BJ (cell line): ENCODE measurements at places on chromosomes 16 and 17.

DNA sequence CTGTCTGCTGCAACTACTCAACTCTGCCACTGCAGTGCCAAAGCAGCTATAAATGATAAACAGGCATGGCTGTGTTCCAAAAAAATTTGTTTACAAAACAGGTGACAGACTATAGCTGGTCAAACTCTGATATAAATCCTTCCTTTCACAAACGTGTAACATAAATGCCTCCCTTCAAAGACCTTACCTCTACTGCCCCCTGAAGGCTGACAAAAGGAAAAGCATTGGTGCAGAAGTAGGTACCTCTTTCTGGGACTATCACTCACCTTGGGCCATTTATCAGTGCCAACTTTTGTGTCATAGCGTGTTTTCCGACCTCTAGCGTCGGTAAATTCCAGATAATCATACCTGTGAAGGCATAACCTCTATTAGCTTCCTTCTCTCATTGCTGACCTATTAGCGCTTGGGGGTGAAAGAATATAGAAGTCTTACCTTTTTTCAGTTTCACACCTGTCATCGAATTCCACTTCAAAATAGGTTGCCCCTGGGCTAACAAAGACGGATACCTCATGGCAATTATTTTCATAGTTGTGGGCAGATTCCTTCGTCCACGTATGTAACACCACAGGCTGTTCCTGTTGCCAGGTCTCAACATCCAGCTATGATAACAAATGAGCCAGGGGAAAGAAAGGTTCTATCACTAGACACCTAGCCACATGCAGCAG, 67.9 kb downstream of the ZZEF1 start:
- DNase-seq = no peak

GRCh38 chr17:4951486-4951885, 567 bp downstream of the ENO3 start:
- no peak for DNase-seq

DNA sequence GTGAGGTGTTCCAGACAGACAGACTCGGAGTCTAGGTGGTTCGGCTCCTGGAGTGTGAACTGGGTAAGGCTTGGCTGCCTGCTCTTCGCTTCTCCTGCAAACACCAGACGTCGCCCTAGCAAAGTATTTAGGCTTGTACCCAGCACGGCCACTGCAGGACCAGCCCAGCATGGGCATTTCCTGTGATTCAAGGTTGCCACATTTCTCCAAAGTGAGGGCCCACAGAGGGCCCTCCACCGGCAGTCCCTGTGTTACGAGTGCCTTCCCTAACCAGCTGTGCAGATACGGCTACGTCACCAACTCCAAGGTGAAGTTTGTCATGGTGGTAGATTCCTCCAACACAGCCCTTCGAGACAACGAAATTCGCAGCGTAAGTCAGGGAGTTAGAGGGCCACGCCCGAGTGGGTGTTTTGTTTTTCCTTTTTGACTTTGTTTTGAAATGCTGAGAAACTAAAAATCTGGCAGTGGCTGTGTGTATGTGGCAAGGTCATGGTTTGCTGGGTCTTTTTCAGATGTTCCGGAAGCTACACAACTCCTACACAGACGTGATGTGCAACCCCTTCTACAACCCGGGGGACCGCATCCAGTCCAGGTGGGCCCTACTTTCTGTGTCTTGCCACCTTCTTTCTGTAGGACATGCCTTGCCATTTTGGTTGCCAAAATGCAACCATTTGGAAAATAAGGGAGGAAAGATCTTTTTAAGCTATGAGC, 2.6 kb downstream of the TRAPPC2L start:
- DNase-seq = no peak

- DNase-seq = no peak
These were observed 14.6 kb downstream of the ANKRD40 start for GRCh38 chr17:50693036-50693682.

- no peak for DNase-seq
These were observed 5.9 kb upstream of the MYO15A start for GRCh38 chr17:18102640-18103039.

- DNase-seq = no peak
These were observed 3.3 kb downstream of the ZNF652 start for GRCh38 chr17:49358641-49359247.

- DNase-seq = no peak
These were observed 3.9 kb downstream of the NLRP1 start for GRCh38 chr17:5580367-5580766.

GRCh38 chr16:69465083-69465721, 40.8 kb downstream of the CYB5B start:
- DNase-seq = no peak

GRCh38 chr16:35506898-35507194, 2047.4 kb downstream of the TP53TG3F start:
- DNase-seq = no peak

- no peak for DNase-seq
These were observed 468.3 kb downstream of the SLC39A11 start for GRCh38 chr17:72624226-72624625.

- peak; percentile 32 for DNase-seq
These were observed 127.1 kb upstream of the HS3ST3A1 start for GRCh38 chr17:13728781-13729180.

DNA sequence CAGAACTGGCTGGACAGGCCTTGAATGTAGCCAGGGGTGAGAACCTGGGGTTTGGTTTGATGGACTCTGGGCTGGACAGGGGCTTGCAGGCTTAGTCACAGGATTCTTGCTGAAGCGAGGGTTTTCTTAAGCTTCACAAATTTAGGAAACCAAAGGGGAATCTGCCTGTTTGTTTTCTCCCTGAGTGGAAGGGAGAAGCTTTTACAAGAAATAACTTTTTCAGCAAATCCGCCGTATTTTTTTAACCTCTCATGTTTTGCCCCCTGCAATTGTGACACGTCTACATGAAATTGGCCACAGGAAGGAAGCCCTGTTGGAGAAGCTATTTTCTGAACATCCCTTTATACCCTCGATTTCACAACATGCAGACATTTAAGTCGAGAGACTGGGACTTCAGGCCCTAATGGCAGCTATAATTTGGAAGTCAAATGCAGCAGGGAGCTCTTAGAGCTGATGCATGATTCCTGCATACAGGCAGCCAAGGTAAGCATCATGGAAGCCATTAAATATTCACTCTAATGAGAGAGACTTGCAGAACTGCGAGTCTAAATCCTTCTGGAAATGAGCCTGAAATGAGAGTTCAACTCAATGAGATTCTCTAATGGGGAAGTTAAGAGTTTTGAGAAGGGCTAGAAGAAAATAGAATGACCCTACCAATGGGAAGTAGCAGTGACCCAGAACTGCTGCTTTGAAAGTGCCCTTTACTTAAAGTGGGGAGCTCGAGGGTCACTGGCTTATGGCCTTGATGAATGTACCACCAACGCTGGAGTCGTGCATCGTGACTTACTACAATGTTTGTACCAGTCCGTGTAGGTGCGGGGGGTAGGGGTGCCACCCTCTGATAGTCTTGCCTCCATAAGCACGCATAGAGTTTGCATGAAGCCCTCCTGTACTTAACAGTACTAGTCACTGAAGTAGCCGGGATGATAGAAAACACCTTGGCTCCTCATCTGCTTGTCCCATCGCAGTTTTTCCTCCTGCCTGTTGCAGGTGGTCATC, 45.1 kb upstream of the IRF8 start:
- DNase-seq = no peak

- DNase-seq = no peak
These were observed 4.7 kb upstream of the CMTM2 start for GRCh38 chr16:66574531-66574930.

DNA sequence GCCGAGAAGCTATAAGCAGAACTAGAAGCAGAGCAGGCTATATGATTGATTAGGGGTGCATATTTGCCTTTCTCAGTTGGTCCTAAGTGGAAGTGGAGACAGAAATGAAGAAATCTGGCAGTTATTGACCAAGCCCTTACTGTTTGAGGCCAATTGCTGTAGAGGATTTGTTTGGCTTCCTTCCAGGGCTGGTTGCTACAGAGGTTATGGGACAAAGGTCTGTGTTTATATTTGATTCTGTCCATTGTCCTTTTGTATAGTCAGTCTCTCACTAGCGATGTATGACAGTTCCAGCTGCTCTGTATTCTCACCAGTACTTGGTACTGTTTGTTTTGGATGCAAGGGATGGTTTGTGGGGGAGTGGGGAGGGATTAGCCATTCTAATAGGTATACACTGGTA, 7.3 kb upstream of the ALOX15 start:
- DNase-seq = no peak

- DNase-seq = peak; percentile 36
These were observed 21.2 kb downstream of the SLC39A11 start for GRCh38 chr17:73071066-73071999.

DNA sequence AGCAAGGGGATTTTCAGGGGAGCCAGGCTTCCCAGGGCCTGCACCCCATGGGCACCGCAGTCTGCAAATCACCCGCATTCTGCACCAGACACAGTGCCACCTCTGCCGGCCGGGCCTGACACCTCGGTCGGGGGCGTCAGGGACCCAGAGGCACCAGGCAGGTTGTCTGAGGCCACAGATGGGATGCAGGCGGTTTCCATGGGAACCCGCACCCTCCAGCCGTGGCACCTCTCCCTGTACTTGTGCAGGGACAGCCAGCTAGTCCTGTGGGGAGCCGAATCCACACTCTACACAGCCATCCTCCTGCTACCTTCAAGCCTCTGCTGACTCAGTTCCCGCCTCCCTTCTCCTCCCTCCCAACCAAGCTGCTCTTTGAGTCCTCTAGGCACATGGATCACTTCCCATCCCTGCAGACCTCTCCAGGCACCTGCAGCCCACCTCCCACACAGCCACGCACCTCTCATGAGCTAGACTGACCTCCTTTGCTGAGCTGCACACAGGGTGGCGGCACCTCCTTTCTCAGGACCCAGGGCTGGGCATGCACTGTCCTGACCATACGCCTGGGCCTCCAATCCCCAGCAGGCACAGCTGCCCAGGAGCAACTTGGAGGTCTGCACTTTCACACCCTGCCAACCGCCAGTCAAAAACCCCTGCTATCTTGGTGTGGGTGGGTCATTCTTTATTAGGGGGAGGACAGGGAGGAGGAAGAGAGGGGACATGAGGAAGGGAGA, 119.5 kb downstream of the C16orf78 start:
- DNase-seq = no peak

- no peak for DNase-seq
These were observed 4.8 kb downstream of the SYNGR2 start for GRCh38 chr17:78173097-78173715.

DNA sequence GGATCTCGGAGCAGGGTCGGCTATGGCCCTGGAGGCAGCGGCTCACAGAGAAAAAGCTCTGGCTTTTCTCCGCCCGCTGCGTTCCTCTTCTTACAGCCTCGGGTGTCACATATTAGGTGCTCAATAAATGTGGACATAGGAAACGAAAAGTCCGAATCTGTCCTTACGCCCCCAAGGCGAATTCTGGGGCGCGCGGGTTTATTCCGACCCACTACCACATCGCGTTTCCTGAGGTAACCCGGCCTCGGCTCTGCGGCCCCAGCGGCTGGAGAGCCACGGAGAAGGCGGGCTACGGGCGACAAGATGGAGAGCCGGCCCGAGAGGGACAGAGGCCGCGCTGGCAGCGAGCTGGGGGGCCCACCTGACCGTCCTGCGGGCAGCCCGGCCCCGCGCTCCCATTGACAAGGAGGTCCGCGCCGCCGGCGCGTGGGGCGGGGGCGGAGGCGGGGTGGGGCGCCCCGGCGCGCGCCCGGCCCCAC, 573 bp upstream of the GNAO1 start:
- DNase-seq = no peak

DNA sequence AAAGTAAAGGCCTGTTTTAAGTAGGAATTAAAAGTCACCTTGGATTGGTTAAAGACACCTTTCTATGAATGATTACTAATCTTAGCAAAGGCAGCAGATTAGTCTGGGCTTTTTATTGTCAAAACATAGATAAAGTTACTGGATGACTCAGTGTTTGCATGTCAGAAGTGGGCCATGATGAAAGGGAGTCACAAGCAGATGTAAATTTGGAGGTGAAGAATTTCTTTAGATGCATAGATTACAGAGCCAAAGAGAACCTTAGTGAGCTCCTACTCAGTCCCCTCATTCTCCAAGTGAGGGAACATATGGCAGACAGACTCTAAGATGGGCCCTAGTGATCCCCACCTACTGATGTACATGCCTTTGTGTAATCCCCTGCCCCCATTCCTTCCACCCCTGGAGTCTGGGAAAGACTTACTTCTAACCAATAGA, 124.5 kb downstream of the HS3ST3A1 start:
- DNase-seq = no peak

DNA sequence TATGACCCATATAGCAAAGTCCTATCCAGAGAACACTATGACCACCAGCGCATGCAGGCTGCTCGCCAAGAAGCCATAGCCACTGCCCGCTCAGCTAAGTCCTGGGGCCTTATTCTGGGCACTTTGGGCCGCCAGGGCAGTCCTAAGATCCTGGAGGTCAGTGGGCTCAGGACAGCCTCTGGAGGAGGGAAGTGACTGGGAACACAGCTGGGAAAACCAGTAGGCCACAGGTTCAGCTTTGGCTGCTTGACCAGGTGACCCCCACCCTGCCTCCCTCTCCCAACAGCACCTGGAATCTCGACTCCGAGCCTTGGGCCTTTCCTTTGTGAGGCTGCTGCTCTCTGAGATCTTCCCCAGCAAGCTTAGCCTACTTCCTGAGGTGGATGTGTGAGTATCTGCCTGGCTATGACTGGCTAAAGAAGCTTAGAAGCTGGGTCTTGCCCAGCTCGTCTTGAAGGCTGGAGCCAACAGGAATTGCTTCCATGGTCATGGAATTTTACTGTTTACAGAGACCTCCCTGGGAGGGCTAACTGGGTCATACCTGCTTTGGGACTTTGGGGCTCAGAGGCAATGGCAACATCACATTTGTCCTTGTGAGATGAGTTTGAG, 1.5 kb upstream of the OVCA2 start:
- no peak for DNase-seq

GRCh38 chr16:50263060-50263909, 3.1 kb upstream of the ADCY7 start:
- DNase-seq = no peak

GRCh38 chr17:67696347-67696746, 21.4 kb upstream of the NOL11 start:
- no peak for DNase-seq

- no peak for DNase-seq
These were observed 94.2 kb upstream of the CREBBP start for GRCh38 chr16:3974751-3975150.

GRCh38 chr16:88576307-88576706, 6.1 kb downstream of the ZC3H18 start:
- DNase-seq = no peak

DNA sequence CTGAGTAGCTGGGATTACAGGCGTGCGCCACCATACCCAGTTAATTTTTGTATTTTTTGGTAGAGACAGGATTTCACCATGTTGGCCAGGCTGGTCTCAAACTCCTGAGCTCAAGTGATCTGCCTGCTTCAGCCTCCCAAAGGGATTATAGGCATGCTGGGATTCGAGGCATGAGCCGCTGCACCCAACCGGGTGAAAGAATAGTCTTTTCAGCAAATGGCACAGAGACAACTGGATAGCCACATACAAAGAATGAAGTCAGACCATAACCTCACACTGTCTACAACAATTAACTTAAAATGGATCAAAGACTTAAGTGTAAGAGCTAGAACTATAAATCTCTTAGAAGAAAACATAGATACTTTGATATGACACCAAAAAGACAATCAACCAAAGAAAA, 67.6 kb downstream of the TBC1D16 start:
- DNase-seq = no peak

GRCh38 chr16:1890708-1891050, 18.7 kb upstream of the MEIOB start:
- DNase-seq = no peak
